ENCODE measurements at places on chromosomes 13 and 19. TPM values are rescaled to one million over a fixed set of nuclear protein-coding genes. Genes with fewer than 3 reads are reported as not detected.

SYT3 gene
- polyA plus RNA-seq: 0.47 TPM

DNA sequence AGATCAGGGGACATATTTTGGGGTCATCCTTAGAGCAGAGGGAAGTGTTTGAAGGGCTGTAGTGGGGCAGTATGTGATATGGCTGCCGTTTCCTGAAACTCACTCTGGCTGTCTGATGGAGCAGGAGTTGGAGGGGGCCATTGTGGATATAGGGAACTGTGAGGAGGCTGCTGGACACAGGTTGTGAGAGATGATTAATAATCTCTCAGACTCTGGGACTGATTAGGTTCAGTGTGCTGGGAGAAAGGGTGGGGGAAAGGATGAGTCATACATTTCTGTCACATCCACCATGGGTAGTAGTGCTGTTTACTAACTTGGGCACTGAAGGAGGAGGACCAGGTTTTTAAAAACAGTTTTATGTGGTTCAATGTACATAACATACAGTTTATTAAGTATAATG, 4.8 kb downstream of the B3GLCT start:
- no peak for DNase-seq

DNA sequence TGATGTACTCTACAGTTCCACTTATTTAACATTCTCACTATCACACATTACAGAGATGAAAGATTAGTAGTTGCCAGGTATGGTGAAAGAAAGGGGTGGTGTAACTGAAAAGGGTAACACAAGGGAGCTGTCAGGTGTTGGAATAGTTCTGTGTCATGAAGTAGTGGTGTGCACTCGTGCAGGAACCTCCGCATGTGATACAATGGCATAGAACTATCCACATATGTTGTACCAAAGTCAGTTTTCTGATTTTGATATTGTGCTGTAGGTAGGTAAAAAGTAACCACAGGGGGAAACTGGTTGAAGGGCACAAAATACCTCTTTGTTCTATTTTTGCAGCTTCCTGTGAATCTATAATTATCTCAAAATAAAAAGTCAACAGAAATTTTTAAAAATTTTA, 24.4 kb upstream of the RPL21 start:
- DNase-seq: no peak

GRIK5 gene
- 19.1 TPM for polyA plus RNA-seq

- DNase-seq: no peak
These were observed 879 bp upstream of the FCGBP start for GRCh38 chr19:39935364-39935661.

TINCR gene
- polyA plus RNA-seq: 0.38 TPM

DNA sequence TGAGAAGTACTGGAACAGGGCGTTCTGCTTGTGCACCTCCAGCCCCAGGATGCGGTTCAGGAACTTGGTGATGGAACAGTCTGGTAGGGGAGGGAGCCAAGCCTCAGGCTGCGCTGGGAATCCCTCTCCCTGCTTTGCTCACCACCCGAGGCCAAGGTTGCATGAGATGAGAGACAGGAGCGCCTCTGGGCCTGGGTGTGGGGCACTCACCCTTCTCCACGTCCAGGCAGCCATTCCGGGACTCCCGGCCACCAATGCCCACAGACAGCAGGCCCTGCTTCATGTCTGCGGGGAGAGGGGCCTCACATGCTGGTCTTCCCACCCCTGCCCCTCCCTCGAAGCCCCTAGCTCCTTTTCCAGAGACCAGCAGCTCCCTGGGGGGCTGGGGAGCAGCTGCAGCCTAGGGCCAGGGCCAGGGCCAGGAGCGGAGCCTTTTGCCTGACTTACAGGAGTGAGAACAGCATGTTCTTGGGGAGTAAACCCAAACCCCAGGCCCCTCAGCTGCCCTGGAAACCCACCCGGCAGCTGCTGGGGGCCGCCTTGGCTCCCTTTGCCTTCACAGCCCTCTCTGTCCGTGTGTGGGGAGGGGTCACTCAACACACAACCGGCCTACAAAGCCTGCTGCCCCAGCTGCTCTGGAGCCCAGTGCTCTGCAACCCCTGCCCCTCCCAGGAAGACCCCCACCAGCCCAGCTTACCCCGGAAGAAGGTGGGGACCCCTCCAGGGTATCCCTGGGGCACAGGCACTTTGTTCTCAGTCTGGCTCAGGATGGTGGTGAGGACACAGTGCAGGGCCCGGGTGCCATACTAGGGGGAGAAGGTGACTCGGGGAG, 7.2 kb downstream of the GPX4 start:
- no peak for DNase-seq

DNA sequence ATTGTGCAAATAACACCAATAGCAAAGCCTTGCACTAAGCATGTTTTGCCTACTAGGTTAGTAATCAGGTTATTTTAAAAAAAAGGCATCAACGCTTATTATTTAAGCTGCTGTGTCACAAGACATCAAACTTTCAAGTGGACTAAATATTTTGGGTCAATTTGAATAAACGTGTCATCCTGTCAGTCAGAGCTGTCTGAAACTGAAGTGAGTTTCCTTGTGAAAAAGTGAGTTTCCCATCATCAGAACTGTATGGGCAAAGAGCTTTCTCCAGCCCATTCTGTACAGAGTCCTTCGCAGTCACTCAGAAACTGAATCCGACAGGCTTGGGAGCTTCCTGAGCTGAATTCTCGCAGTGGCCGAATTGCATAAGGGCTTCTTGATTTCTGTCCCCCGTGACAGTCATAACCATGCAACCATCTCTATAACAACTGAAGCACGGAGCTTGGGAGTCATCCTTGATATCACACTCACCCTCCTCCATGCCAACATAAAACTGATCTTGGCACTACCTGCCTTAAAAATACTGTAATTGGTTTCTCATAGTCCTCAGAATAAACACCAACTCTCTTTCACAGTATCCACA, 139.8 kb downstream of the MIPEP start:
- DNase-seq: no peak

PNMA8A gene
- 57.2 TPM for polyA plus RNA-seq

EDNRB gene
- 78.2 TPM for polyA plus RNA-seq

GRCh38 chr13:75870397-75870903, 234.3 kb downstream of the LMO7 start:
- DNase-seq: peak; percentile 16

DCLK1 gene
- 6.3 TPM for polyA plus RNA-seq

HSD17B14 gene
- polyA plus RNA-seq: 24.0 TPM

- DNase-seq: no peak
These were observed 788 bp upstream of the RTBDN start for GRCh38 chr19:12834976-12835757.

DNA sequence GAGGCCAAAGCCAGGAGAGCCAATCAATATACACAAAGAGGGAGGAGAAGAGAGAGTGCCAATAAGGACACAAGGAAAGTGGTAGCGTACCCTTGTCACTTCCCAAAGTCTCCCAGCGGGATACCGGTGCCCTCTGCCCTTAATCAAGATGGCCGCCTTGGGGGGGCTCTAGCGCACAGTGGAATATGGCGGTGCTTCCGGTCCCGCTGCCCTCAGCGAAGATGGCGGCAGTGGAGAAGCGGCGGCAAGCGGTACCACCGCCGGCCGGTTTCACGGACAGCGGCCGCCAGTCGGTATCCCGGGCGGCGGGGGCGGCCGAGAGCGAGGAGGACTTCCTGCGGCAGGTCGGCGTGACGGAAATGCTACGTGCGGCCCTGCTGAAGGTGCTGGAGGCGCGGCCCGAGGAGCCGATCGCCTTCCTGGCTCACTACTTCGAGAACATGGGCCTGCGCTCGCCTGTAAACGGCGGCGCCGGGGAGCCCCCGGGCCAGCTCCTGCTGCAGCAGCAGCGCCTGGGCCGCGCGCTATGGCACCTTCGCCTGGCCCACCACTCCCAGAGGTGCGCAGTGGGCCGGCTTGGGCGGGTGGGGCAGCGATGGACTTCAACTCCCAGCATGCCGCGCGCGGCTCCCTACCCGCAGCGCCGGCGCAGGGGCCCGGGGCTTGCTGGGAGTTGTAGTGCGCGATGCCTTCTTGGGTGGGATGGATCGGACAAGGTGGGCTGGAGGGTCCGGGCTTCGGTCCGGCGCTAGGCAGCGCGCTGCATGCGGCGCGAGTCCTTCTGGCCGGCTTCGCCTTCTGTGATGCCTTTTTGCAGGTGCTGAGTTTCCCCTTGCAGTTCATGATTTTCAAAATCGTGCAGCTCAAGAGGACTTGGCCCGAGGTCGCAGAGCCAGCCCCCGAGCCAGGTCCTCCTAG, at the start of gene TPGS1:
Gene TPGS1, plus strand, starts transcription at position 212 of the 918 bp plus-strand sequence. Its CDS starts 10 bp downstream, at position 222.
- DNase-seq: no peak

FXYD3 gene
- polyA plus RNA-seq: 15.4 TPM

GRCh38 chr13:73902296-73902695, 231.9 kb downstream of the KLF12 start:
- DNase-seq: no peak

- no peak for DNase-seq
These were observed 7.8 kb downstream of the SOX21 start for GRCh38 chr13:94704377-94705080.

DNA sequence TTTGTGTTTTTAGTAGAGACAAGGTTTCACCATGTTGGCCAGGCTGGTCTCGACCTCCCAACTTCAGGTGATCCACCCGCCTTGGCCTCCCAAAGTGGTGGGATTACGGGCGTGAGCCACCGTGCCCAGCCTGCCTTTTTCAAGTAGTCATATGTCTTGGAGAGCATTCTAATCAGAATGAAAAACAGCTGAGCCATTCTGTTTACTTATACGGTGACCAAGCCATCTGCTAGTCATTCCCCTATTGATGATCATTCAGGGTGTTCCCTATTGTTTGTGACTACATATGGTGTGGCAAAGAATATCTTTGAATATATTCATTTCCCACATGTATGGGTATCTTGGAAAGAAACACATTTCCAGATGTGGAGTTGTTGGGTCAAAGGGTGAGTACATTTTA, 17.2 kb downstream of the BLOC1S3 start:
- DNase-seq: no peak

- DNase-seq: peak; percentile 81
These were observed at the start of gene SLC25A30 for GRCh38 chr13:45417790-45418534. Gene SLC25A30 (minus strand): TSS chr13:45418373. CDS start chr13:45411425, 6,948 bp downstream.

CAPS gene
- 28.0 TPM for polyA plus RNA-seq

DNA sequence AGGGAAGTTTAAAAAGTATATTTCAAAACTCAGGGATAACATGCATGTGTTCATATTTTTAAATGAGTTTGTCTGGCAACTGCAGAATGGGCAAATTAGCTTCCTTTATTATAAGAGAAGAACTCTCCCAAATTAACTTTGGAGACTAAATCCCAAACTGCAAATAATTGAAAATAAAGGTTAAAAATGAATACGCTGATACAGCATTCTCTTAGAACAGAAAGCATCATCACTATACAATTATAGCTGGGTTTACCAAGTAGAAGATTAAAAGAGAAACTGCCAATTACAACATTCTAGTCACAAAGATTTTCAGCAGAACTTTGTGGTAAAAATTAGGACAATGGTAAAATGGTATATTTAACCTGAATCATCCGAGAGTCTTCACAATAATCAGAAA, 73.3 kb downstream of the OLFM4 start:
- no peak for DNase-seq

IGFL2 gene
- polyA plus RNA-seq: not detected

DNA sequence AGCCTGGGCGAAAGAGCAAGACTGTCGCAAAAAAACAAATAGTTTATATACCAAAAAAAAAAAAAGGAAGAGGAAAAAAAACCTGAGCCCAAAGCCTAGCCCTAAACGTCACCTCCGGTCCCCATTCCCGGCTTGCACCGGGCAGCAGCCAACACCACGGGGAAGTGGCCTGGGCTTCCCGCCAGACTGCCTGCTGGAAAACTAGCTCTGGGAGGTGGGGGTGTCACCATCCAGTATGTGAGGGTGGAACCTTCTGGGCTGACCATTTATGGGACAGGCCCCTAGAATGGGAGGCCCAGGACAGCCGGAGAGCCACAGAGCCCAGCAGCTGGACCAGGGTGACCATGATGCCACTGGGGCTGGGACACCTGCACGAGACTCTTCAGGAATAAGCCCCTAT, 37.3 kb downstream of the IL12RB1 start:
- DNase-seq: no peak
